Keratinocyte (primary cell): ENCODE measurements at places on chromosomes 4 and X. TPM values are rescaled to one million over a fixed set of nuclear protein-coding genes. Genes with fewer than 3 reads are reported as not detected.

The TMEM31 gene
- polyA plus RNA-seq: not detected in 3 replicates

The MMRN1 gene
- not detected in 3 replicates for polyA plus RNA-seq

The RBM3 gene
- 237 to 327 TPM (median 282 TPM) in 3 replicates for polyA plus RNA-seq

The GC gene
- polyA plus RNA-seq: not detected in 3 replicates

The ADGRG4 gene
- not detected in 3 replicates for polyA plus RNA-seq

The SCRG1 gene
- not detected in 3 replicates for polyA plus RNA-seq

The GIMD1 gene
- not detected in 3 replicates for polyA plus RNA-seq

The WAS gene
- 0.05 to 0.09 TPM (median 0.07 TPM) in 3 replicates for polyA plus RNA-seq

The CXCL10 gene
- polyA plus RNA-seq: 0.48 to 0.99 TPM (median 0.72 TPM) in 3 replicates

The MAGEA9B gene
- not detected in 3 replicates for polyA plus RNA-seq

The ATP8A1 gene
- 0.05 to 0.31 TPM (median 0.20 TPM) in 3 replicates for polyA plus RNA-seq

The TBC1D8B gene
- 3.3 to 5.4 TPM (median 4.2 TPM) in 3 replicates for polyA plus RNA-seq

The PASD1 gene
- not detected in 3 replicates for polyA plus RNA-seq

The ADH1C gene
- 0.03 TPM in 1 of 3 replicates, not detected in the others for polyA plus RNA-seq

The HTN3 gene
- polyA plus RNA-seq: not detected in 3 replicates

The SPANXD gene
- not detected in 3 replicates for polyA plus RNA-seq

The MSANTD1 gene
- 0.05 to 0.13 TPM in 2 of 3 replicates, not detected in the other for polyA plus RNA-seq

The BMPR1B gene
- 0.86 to 1.0 TPM (median 0.89 TPM) in 3 replicates for polyA plus RNA-seq

The FAM133A gene
- not detected in 3 replicates for polyA plus RNA-seq

The GYPA gene
- not detected in 3 replicates for polyA plus RNA-seq

The ZFP42 gene
- polyA plus RNA-seq: 3.1 to 3.4 TPM (median 3.2 TPM) in 3 replicates

The TMEM255A gene
- 0.02 to 0.03 TPM in 2 of 3 replicates, not detected in the other for polyA plus RNA-seq

The OTUD6A gene
- polyA plus RNA-seq: not detected in 3 replicates

The PCDH7 gene
- polyA plus RNA-seq: 28.1 to 38.5 TPM (median 30.1 TPM) in 3 replicates

The FRMD7 gene
- 0.01 to 0.03 TPM in 2 of 3 replicates, not detected in the other for polyA plus RNA-seq

The CXCL5 gene
- polyA plus RNA-seq: 0.39 to 1.5 TPM (median 0.76 TPM) in 3 replicates

The EXOSC9 gene
- polyA plus RNA-seq: 18.0 to 35.4 TPM (median 23.6 TPM) in 3 replicates

The REELD1 gene
- polyA plus RNA-seq: 0.06 TPM in 1 of 3 replicates, not detected in the others

The MAGEC1 gene
- not detected in 3 replicates for polyA plus RNA-seq

The XAGE5 gene
- not detected in 3 replicates for polyA plus RNA-seq

The SPANXA1 gene
- polyA plus RNA-seq: not detected in 3 replicates

The GPR82 gene
- not detected in 3 replicates for polyA plus RNA-seq

The MFSD8 gene
- 14.1 to 19.0 TPM (median 15.6 TPM) in 3 replicates for polyA plus RNA-seq

The HSFX2 gene
- 0.10 to 0.40 TPM (median 0.39 TPM) in 3 replicates for polyA plus RNA-seq

The GYG2 gene
- 0.05 to 0.08 TPM in 2 of 3 replicates, not detected in the other for polyA plus RNA-seq
